ENCODE measurements at places on chromosomes 4 and X.

DNA sequence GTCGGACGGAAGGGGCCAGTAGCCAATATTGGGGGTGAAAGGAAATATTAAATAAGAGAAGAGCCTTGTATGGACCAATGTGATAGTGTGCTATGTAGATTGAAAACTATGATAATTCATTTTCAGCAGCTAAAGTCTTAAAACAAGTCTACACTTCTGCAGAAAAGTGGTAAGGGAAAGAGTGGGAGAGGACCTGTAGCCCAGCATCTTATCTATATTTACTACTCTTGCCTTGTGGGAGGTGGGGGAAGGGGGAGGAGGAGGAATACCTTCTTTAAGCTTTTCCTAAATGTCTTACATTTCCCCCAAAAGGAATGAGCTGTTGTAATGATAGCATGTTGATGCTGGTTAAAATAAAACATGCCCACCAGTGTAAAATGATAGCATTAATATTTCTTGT is 220.0 kb upstream of the SPRY1 start:
- no peak for DNase-seq

DNA sequence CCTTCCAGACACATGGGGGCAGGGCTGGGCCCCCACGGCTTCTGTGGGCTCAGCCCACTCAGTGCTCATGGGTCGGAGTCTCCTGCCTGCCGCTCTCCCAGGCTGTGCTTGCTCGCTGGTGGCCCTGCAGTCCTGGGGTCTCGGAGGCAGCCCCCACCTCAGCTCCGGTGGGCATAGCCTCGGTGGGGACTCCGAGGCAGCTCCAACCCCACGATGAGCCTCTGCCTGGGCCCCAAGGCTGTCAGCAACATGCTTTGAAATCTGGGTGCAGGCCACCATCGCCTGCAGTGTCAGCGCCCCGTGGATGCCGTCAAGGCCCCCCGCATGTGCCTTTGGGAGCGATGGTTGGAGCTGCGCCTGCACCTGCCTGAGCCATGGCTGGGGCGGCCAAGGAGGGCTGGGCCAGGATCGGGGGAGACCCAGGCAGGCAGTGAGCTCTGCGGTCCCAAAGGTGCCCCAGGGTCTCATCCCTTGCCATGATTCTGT is 30.2 kb upstream of the SPON2 start:
- DNase-seq, result no peak

- no peak for DNase-seq
Measured at GRCh38 chr4:153643406-153644383, 40.4 kb upstream of the TLR2 start.

DNA sequence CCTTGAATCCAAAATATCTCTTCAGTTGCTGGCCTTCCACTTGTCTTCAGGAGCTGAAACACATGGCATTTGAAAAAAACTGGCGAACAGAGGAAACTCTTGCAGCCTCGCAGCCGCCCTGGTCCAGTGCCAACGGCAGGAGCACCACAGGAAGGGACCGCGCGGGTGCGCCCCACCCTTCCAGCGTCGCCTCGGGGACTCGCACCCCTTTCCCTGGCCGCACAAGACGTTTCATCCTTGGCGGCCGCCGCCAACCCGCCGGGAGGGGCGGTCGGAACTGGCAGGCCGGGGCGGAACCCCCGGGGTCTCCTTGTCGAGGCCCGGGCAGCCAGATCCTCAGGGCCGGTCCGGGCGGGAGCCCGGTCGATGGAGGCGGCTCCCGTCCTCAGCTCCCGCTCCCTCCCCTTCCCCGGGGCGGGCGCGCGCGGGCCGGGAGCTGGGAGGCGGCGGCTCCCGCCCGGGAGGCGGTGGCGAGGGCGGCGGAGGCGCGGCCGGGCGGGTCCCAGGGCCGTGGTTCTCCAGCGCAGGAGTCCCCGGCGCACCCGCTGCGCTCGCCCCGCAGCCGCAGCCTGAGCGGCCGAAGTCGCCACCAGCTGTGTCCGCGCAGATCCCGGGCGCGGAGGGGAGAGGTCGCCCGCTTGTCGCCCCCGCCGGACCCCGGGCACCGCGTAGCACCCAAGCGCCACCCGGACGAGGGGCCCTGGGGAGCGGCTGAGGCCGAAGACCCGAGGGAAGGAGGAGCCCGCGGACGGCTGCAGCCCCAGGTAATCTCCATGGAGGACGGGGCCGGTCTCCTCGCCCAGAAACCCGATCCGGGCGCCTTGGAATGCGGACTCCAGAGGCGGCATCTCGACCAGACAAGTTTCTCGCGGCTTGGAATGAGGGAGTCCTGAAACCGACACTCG is 886 bp upstream of the NDST3 start:
- DNase-seq, result no peak

- DNase-seq, result no peak
Measured at GRCh38 chr4:70743731-70744130, 22.0 kb downstream of the RUFY3 start.

- DNase-seq, result no peak
Measured at GRCh38 chrX:19172741-19173140, 50.5 kb upstream of the ADGRG2 start.

GRCh38 chrX:123695242-123695641 is 37.6 kb downstream of the THOC2 start:
- no peak for DNase-seq

Data from activated T-cell treated with anti-CD3 and anti-CD28 coated beads, Interleukin-2, amount 50 U/mL, for 1 hour (primary cell).